H4 (cell line): ENCODE measurements at places on chromosomes 3 and 15.
A peak's percentile ranks its signal among the peaks of the same experiment; 100 is the strongest.

- peak; percentile 48 for DNase-seq
Observed at GRCh38 chr3:189272500-189273119, 100.8 kb downstream of the TPRG1 start.

GRCh38 chr15:91694831-91695210 lies 158.7 kb upstream of the SLCO3A1 start:
- peak; percentile 46 for DNase-seq

DNA sequence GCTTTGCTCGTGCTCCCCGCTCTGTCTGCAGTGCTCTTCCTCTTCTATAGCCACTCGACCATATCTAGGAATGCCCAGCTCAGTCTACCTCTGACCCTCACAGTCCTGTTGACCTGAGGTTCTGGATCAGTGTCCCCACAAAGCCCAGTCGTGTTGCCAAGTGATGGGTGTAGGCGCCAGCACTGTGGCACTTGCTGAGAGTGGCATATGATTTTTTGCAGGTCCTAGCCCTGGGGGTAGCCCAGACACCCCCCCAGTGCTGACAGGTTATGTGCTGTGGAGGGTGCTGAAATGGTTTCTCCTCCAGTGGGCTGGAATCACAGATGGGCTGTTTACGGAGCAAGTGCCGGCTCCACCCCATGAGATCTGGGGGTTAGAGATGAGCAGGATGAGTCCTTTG lies 32.5 kb downstream of the ACAD9 start:
- no peak for DNase-seq

GRCh38 chr15:70101459-70102113 lies 3.9 kb upstream of the TLE3 start:
- peak; percentile 96 for DNase-seq

DNA sequence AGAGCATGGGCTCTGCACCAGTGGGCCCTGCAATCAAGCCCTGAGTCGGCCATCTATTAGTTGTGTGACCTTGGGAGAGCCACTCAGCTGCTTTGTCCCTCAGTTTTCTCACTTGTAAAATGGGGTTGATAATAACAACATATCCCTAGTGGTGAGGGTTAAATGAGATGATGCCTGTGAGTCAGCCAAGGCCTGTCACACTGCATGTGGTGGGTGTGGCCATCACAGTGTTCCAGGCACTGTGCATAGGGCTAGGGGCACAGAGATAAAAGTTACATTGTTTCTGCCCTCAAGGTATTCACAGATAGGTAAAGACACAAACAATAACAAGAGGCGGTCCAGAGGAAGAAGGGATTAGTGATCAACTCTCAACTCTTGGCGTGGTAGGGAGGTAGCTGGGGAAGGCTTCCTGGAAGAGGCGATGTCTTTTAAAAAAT lies 19.5 kb downstream of the SMAD6 start:
- DNase-seq, result no peak

DNA sequence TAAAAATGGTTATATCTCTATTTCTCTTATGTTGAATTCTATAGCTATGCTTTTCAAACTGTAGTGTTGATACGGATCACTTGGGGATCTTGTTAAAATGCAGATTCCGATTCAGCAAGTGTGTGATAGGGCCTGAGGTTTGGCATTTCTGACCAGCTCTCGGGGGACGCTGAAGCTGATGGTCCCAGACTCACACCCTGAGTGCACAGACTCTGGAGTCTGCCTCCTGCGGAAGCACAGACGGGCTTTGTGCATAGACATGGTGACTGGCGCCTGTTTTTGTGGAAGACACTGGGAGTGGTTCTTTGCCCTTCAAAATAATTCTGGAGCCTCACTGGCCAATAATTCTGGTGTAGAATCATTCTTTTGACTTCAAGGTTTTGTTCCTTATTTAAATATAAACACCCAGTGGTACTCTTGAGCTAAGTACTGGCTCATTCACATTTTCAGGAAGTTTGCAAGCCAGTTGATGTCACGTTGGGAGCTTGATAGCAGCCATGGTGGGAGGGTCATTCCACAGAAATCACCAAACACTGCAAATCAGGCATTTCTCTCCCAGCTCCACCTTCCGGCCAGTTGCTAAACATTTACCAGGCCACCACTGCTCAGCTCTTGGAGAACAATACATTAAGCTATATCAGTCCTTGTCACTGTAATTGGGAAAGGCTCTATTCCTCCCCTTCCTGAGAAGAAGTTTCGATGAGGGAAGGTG lies 19.2 kb downstream of the CLDN11 start:
- no peak for DNase-seq

- no peak for DNase-seq
Observed at GRCh38 chr3:58609990-58610389, 32.8 kb upstream of the FAM107A start.

DNA sequence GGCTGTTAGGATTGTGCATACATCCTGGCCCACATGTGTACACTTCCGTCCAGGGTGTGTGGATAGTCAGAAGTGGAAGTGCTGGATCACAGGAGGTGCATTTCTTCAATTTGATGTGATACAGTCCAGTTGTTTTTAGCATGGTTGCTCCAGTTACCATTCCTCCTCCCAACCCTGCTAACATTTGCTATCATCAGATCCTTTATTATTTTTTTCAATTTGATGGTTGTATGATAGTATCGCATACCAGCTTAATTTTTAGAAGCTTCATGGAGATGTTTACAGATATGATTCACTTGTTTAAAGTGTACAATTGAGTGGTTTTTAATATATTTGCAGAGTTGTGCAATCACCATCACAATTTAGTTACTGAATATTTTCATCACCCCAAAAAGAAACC lies 202.7 kb downstream of the ITPR1 start:
- DNase-seq, result no peak

GRCh38 chr15:85757073-85757938 lies 37.4 kb downstream of the KLHL25 start:
- DNase-seq, result no peak

GRCh38 chr3:143170074-143170473 lies 50.5 kb downstream of the CHST2 start:
- DNase-seq, result no peak

DNA sequence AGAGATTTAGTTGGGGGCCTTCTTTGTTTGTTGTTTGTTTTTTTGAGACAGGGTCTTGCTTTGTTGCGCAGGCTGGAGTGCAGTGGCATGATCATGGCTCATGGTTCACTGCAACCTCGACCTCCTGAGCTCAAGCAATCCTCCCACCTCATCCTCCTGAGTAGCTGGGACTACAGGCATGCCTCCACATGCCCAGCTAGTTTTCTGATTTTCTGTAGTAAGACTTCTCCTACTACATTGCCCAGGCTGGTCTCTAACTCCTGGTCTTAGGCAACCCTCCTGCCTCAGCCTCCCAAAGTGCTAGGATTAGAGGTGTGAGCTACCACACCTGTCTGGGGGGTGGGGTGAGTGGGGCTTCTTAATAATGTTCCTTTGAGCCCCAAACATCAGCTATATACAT lies 148.3 kb upstream of the ADAMTS9 start:
- no peak for DNase-seq

DNA sequence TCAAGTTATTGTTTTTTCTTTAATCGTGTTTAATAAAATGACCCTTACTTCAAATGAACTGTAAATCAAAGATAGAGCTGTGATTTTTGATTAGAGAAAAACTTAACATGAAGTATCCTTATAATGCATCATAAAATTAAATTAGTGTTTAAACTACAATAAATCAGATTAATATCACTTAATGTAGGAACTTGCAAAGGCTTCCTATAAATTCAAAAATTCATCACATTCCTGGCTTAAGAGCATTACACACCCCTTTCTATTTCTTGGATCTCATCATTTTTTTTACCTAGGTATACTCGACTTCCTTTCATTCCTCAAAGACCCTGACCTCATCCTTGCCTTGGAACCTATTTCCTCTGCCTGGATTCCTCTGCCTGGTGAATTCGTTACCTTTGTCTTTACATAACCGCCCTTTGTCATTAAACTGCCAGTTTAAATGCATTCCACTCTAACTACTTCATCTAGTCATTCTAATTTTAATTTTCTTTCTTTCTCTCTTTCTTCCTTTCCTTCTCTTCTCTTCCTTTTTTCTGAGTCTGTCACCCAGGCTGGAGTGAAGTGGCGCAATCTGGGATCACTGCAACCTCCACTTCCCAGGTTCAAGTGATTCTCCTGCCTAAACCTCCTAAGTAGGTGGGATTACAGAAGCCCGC lies 1244.5 kb downstream of the OTOL1 start:
- no peak for DNase-seq

GRCh38 chr3:46545818-46546630 lies 20.1 kb downstream of the LRRC2 start:
- no peak for DNase-seq

DNA sequence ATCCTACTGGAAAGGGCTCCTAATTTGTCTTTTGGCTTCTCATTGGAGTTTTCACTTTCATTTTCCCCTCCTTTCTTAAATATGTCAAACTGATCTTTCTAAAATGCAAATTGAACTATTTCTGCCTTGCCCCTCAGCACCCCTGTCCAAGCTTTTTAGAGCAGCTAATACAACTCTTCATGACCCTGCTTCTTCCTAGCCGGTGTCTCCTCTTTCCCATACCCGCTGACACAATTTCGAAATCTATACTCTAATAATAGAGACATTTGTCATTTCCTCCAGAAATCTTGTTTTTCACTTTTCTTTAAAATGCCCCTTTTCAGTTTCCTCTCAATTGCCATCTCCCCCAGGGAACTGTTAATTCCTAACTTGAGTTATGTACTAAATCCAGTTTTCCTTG lies 2.9 kb upstream of the EPHA3 start:
- no peak for DNase-seq

DNA sequence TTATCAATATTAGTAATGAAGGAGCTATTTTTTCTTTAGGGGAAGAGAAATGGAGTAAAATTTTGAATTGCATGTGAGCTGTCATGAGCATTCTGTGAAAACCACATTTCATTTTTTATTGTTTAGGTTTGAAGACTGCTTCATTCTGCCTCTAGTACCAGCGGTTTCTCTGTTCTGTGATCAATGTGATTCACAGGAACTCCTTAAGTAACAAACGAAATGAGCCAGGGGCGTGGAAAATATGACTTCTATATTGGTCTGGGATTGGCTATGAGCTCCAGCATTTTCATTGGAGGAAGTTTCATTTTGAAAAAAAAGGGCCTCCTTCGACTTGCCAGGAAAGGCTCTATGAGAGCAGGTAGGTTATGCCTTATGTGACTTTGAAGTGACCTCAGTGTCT lies 13.0 kb downstream of the NIPA2 start:
- no peak for DNase-seq

GRCh38 chr15:101244036-101244781 lies 7.6 kb downstream of the CHSY1 start:
- no peak for DNase-seq
